ENCODE measurements at places on chromosomes 6 and 20.

DNA sequence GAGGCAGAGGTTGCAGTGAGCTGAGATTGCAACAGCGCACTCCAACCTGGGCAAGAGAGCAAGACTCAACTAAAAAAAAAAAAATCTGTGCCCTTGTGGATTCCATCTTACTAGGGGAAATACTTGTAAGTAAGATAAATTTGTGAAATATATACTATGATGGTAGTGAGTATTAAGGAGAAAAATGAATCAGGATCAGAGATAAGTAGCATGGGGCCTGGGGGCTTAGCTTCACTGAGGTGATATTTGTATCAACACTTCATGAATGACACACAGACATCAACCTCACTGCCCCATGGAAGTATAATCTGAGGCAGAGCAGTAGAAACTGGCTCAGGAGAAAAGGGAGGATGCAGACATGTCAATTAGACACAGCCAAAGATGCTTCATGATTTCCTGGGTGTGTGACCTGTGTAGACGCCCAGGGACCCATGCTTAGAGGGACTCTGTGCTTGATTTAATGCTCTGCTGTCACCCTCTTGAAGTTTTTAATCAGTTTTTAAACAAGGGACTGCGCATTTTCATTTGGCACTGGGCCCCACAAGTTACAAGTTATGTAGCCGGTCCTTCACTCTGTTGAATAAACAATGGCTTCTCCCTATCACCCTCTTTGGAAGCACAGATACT is 41.9 kb downstream of the PCNA start:
- DNase-seq, result no peak

GRCh38 chr6:136181861-136182260 is 68.2 kb downstream of the MTFR2 start:
- no peak for DNase-seq

DNA sequence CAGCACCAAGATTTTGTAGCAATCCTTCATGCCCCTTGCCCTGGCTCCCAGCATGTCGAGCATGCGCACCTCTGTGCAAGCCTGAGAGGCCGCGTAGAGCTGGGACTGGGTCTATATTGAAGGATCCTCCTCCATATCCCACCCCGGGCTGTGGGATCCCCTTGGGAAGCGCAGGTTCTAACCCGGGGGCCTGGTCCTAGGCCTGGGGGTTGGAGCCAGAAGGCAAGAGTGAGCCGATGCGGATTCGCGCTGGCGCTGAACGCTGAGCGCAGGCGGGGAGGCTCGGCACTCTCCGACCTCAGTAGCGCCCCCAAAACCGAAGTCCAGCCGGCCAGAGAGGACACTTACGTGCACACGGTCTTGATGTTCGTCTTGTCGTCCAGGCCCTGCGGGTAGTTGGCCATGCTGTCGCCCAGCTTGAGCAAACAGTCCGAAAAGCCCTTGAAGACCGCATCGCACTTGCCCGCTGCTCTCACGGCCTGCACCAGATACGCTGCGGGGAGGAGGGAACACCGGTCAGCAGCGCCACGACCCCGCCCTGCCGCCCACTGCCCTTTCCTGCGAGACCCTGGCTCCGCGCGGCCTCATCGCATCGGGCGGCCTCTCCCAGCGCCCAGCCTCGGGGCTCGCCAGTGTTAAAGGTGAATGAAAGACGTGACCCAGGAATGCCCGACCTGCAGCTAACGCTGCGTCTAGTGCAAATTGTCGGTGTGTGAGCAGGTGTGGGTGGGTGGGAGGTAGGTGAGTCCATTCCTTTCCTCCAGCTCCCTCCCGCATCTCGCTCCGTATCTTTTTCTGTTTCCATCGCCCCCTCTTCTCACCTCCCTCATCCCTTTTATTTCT is 4.5 kb downstream of the NRN1 start:
- no peak for DNase-seq

DNA sequence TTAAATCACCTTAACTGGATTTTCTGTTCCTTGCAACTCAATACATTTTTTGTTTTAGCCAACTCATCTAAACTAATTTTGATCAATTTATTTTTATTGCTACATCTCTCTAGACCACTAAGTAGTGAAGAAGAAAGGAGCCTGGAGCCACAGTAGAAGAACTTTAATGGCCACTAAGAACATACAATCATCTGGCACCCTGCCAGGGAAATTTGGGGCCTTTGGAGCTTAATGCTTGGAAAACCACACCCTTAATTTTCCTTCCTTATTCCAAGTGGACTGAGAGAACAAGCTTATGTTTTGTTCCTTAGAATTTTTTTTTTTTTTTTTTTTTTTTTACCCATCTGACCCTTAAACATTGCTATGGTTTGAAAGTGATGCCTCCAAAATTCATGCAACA is 12.0 kb upstream of the GMDS start:
- peak; percentile 31 for DNase-seq

GRCh38 chr6:110547266-110547964 is 71.0 kb upstream of the SLC22A16 start:
- no peak for DNase-seq

GRCh38 chr20:9889270-9889981 is 50.5 kb upstream of the PAK5 start:
- no peak for DNase-seq

DNA sequence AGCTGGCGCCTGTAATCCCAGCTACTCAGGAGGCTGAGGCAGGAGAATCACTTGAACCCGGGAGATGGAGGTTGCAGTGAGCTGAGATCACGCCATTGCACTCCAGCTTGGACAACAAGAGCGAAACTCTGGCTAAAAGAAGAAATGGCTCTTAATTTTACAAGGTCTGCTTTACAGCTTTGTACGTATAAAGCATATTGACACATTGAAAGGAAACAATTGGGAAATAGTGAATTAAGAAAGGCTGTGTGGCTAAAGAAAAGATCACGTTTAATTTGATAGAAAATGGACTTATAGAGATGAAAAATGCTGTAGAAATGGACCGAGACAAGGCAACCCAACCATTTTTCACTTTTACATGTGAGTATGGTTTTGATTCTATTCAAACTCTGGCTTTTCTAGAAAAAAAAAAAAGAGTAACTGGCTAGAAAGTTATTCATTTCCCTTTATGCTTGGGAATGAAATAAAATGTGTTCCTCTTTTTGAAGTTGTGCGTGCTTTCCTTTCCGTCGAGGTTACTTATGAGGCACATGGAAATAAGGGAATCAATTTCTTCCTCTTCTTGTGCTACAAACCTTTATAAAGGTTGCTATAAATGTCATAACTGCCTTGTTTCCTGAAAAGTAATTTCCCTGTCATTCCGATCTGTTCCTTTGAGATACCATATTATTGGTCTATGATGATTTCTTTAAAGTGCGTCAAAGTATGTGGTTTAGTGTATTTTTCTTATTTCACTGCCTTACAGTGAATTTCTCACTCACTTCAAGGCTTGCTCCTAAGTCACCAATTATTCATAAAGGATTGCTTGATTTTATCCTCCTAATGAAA is 29.4 kb downstream of the PFDN4 start:
- DNase-seq, result no peak

- DNase-seq, result no peak
Observed at GRCh38 chr6:144415835-144416237, 130.7 kb downstream of the UTRN start.

GRCh38 chr20:46964618-46965455 is 70.2 kb downstream of the EYA2 start:
- DNase-seq, result no peak

GRCh38 chr20:62019881-62020492 is 45.7 kb downstream of the TAF4 start:
- no peak for DNase-seq

DNA sequence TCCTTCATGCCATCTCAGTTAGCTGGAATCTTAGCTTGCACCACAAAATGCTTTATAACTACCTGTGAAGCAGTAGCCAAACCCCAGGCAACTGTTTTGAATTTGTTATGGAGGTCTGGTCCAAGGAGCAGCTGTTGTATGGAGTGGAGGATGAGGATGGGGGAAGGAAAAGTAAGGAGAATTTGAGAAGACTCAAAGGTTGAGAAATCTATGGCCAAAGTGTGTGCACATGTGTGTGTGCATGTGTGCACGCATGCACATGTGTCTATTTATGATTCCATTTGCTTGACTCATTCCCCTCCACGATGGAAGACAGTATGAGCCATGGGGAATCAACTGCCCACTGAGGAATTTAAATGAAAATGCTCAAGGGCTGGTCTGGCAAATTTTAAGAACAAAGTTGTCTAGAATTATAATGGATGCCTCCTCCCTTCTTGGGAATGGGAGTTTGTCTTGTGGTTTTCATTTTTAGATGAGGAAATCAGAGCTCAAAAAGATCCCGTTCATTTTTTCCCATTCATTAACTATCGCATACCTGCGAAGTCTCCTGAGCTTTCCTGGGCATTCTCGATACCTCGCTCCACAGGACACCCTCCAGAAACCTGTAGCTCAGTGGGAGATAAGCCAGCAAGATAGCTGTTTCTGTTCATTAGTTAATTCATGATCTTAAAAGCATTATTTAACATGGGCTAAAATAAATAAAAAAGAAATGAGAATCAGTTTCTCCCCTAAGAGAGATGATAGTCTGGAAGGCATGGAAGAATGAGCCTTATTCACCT is 152.3 kb upstream of the NEDD9 start:
- no peak for DNase-seq

GRCh38 chr6:122476131-122476530 is 4.5 kb upstream of the SERINC1 start:
- no peak for DNase-seq
